ENCODE measurements at places on chromosomes 13 and 19.

DNA sequence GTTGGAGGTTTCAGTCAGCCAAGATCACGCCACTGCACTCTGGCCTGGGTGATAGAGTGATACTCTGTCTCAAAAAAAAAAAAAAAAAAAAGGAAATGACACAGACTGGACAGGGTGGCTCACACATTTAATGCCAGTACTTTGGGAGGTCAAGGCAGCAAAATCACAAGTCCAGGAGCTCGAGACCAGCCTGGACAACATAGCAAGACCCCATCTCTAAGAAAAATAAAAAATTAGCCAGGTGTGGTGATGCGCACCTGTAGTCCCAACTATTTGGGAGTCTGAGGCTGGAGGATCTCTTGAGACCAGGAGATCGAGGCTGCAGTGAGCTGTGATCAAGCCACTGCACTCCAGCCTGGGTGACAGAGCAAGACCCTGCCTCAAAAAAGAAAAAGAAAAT, 22.6 kb upstream of the NAPA start:
- no peak for DNase-seq

GRCh38 chr19:40800997-40801377, 2.0 kb downstream of the EGLN2 start:
- DNase-seq: no peak

DNA sequence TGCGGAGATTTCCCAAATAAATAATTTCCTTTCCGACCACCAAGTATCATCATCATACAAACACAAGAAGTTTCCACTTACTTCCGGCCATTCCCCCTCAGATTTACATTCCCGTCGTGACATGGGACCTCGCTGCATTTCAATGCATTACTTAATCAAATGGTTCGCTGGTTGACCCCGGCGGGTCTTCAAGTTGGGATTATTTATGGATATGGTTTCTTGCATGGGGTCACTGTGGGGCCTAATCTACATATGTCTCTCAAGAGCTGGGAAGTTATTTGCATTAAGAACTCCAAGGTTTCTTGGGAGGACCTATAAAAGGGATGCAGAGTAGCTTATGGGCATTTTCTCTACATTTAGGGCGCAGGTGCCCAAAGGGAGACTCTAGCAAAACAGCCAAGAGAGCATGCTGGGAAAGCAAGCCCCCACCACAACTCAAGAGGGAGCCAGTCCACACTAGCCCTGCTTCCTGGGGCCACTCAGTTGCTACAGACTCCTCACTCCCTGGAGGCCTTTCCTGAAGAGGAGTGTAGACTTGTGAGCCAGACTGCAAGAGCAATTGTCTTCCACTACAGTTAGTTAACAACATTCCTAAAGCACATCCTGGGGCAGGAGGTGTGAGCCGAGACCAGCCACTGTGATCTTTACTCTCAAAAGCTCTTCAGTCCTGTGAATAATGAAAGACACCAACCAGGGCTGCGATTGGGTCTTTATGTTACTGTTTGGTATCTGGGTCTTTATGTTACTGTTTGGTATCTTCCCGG, 125.3 kb downstream of the KATNAL1 start:
- no peak for DNase-seq

GRCh38 chr19:4980838-4981680, 12.1 kb downstream of the KDM4B start:
- no peak for DNase-seq

DNA sequence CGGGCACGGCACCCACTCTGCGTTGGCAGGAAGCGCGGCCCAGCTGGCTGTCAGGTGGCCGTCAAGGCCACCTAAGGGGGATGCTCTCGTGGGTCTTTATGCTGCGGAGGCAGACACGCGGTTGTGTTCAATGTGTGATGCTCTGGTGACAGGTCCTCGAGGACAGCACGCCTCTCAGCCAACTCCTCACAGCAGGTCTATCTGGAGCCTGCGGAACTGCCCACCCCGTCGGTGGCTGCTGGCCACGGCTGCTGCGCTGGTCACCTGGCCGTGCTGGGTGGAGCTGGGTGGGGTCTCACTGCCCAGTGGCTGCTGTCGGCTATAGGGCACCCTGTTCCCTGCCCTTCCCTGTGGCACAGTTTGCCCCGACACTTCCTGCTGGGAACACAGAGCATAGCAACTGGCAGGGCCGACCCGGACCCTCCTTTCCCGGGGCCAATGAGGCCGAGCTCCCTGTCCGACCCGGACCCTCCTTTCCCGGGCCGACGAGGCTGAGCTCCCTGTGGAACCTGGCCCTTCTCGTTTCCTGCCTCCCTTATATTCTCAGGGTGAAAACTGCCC, 14.3 kb upstream of the F7 start:
- no peak for DNase-seq

DNA sequence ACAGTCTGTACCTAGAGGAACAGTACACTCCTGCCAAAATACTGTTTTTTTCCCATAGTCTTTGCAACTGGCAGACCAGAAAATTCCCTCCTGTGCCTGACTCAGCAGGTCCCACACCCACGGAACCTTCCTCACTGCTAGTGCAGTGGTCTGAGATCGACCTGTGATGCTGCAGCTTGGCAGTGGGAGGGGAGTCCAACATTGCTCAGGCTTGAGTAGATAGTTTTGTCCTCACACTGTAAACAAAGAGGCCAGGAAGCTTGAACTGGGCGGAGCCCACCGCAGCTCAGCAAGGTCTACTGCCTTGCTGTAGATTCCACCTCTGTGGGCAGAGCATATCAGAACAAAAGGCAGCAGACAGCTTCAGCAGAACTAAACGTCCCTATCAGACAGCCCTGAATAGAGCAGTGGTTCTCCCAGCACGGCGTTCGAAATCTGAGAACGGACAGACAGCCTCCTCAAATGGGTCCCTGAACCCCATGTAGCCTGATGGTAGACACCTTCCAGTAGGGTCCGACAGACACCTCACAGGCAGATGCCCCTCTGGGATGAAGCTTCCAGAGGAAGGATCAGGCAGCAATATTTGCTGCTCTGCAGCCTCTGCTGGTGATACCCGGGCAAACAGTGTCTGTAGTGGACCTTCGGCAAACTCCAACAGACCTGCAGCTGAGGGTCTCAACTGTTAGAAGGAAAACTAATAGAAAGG, 92.7 kb downstream of the SUCLA2 start:
- no peak for DNase-seq

GRCh38 chr13:52760077-52760476, 20.5 kb upstream of the CNMD start:
- no peak for DNase-seq

Measured in activated T-cell treated with anti-CD3 and anti-CD28 coated beads for 1 hour (primary cell).